ENCODE measurements at places on chromosomes 11 and 22.
A peak's percentile ranks its signal among the peaks of the same experiment; 100 is the strongest.

DNA sequence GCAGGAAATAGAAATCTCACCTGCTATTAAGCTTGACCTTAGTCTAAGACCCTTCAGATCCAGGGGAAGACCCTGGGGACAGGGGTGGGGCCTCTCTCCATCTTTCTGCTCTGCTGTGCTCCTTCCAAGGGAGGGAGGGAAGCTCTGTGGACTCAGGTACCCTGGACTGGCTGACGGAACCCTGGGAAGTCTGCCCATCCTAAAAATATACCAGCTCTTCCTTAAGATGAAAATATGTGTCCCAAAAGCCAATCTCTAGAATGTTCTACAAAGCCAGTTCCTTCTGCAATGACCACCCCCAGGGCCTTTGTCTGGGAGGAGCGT lies 73.7 kb downstream of the RTL6 start:
- no peak for DNase-seq

DNA sequence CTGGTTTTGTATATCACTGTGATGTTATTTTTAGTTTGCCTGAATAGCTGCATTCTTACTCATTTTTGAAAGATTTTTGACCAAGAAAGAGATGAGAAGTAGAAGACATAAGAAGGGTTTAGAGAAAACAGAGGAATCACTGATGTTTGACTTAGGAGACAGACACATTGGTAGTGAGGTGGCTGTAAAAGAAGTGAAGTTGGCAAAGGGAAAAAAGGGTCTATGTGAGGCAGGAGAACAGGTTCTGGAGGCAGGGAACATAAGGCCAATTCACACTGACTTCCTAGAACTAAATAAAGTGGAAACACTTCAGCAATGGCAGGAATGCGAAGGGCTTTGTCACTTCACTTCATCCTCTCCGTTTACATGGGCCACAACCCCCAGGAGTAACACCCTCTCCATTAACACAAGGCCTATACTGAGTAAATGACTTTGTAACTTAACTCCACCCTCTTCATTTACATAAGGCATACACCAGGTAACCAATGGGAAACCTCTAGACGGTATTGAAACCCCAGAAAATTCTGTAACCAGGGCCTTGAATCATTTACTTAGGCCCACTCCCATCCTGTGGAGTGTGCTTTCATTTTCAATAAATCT lies 36.5 kb downstream of the CTSC start:
- no peak for DNase-seq

GRCh38 chr11:8829556-8829955 lies 81.4 kb upstream of the AKIP1 start:
- DNase-seq = peak; percentile 5

- no peak for DNase-seq
Measured at GRCh38 chr11:40924915-40925314, 534.5 kb downstream of the LRRC4C start.

DNA sequence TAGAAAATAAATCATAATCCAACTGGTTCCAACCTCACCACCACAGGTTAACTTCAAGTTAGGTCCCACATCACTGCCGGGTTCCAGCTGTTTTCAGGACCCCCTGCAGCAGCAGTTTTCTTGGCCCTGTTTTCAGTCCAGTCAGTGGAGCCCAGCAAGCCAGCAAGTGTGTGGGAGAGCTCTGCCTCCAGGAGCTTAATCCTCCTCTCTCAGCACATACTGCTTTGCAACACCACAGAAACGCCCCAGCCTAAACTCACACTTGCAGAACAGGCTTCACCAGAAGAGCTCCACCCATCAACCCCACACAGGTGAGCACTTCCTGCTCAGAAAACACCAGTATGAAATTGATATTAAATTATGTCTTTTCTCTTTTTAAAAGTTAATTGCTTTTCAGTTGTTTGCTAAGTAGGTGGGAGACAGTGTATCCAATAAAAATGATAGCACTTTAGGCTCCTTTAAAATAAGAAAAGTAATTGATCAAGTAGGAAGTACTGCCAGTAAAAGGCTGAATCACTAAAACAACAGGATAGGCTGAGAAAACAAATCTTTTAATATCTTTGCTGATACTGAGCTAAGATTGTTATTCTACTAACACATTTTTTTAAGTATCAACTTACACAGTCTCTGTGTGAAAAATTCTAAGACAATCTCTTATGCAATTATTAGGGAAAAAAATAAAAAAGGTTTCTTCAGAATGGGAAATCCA lies 81.5 kb upstream of the TP53AIP1 start:
- no peak for DNase-seq

GRCh38 chr11:74318241-74318932 lies 6.9 kb upstream of the P4HA3 start:
- no peak for DNase-seq

- DNase-seq = no peak
Measured at GRCh38 chr11:119347242-119347641, 737 bp upstream of the MFRP start.

- DNase-seq = no peak
Measured at GRCh38 chr11:65334696-65335295, 1.1 kb downstream of the DPF2 start.
